CD4-positive, CD25-positive, alpha-beta regulatory T cell (primary cell): ENCODE measurements at places on chromosomes 7 and 10. TPM values are rescaled to one million over a fixed set of nuclear protein-coding genes. Genes with fewer than 3 reads are reported as not detected.

DNA sequence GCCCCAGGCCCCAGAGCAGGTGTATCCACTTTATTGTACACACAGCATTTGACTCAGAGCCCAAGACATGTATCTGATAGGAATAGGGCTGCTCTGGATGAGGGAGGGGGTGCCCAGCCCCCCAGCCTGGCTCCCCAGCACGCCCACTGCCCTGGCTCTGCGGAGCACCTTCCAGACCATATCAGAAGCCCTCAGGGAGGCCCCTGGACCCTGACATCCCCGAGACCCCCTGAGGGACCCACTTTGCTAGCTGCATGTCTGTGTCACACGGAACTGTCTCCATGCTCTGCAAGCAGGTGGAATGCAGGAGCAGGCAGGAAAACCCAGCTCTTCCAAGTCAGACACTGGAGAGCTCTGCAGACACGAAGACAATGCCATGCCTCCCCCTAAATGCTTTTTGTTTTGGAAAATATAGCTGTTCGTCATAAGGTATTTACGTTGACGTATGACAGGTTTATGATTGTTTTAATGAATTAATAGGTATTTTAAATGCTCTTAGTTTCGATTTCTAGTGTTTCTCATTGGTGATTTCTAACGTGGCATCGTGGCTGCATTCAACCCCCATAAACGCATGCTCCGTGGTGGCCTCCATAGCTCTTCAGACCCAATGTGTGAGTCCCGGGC is 92.8 kb upstream of the INSIG1 start:
- peaks cover 19% of the 10 kb centered on the region for H3K4me1 ChIP-seq
- H3K36me3 ChIP-seq = no peaks in the 10 kb centered on the region
- peak overlapping the region; percentile 93 for H3K27ac ChIP-seq
- DNase-seq = no peak
- peak overlapping the region; percentile 90 for H3K4me3 ChIP-seq

TMEM130 gene
- not detected for total RNA-seq

NUTM2B gene
- total RNA-seq = 2.4 TPM

NPSR1 gene
- not detected for total RNA-seq

DNA sequence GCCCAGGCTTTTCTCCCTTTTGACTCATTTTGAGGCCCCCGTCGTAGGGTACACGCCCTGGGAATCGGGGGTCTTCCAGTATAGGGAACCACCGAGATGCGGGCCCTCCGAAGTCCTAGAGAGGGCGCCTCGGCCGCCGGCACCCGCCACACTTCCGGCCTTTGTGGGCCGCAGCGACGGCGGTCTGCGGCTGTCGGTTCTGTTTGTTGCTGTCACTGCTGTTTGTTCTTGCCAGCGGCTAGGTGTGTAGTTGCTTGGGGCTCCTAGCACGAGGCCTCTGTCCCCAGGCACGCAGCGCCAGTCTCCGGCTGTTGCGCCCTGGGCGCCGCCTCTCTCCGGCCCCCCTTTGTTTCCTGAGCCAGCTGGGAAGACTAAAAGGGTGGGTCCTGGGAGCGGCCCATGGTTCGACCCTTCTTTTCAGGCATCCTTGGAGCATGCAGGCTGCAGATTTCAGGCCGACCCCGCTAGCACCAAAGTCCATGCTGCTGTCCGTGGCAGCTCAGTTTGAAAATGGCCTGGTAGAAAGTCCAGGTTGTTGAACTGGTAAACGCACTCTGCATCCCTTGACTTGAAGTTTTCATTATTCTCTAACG is 17.8 kb upstream of the ZKSCAN1 start:
- peak; percentile 71 for DNase-seq
- no peaks in the 10 kb centered on the region for H3K36me3 ChIP-seq
- H3K4me3 ChIP-seq = peak overlapping the region; percentile 38
- peak overlapping the region; percentile 47 for H3K27ac ChIP-seq

SEMA3C gene
- 1.2 TPM for total RNA-seq

MOGAT3 gene
- not detected for total RNA-seq

SLC39A12 gene
- total RNA-seq = not detected

GHRHR gene
- total RNA-seq = not detected

GRCh38 chr7:128131731-128132130 is 100.5 kb upstream of the LRRC4 start:
- no peak for DNase-seq
- H3K27me3 ChIP-seq = peaks cover 40% of the 10 kb centered on the region
- H3K27ac ChIP-seq = no peak overlapping the region
- H3K4me1 ChIP-seq = peaks cover 14% of the 10 kb centered on the region
- H3K4me3 ChIP-seq = no peak overlapping the region
- no peaks in the 10 kb centered on the region for H3K36me3 ChIP-seq

DNA sequence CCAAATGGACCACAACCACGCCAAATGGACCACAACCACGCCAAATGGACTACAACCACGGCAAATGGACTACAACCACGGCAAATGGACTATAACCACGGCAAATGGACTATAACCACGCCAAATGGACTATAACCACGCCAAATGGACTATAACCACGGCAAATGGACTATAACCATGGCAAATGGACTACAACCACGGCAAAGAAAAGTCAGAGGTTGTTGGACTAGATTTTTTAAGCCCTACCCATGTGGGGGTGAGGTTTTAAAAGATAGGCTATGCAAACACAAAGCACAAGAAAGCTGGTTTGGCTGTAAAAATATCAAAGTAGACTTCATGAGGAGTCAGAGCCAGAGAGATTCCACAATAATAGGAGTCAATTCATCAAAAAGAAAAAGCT is 55.8 kb downstream of the NCAPG2 start:
- H3K27ac ChIP-seq = no peak overlapping the region
- H3K4me3 ChIP-seq = no peak overlapping the region
- H3K36me3 ChIP-seq = peaks cover 8% of the 10 kb centered on the region
- DNase-seq = no peak

DNA sequence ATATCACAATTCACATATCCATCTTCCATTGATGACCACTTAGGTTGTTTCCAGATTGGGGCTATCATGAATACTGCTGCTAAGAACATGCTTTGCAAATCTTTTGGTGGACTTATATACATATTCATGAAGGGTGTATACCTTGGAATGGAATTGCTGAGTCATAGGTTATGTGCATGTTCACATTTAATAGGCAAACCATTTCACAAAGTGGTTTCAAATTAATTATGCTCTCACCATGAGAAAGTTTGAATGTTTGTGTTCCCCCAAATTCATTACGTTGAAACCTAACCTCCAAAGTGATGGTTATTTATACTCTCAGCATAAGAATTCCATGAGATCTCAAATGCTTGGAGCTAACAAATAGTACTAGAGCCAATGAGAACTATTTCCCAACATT is 86.4 kb downstream of the VPS41 start:
- H3K4me3 ChIP-seq = no peak overlapping the region
- no peaks in the 10 kb centered on the region for H3K4me1 ChIP-seq
- peaks cover 18% of the 10 kb centered on the region for H3K36me3 ChIP-seq
- DNase-seq = no peak

- no peaks in the 10 kb centered on the region for H3K27me3 ChIP-seq
- H3K36me3 ChIP-seq = peaks cover 16% of the 10 kb centered on the region
- peaks cover 29% of the 10 kb centered on the region for H3K4me1 ChIP-seq
Measured at GRCh38 chr10:26741368-26741767, 43.9 kb downstream of the PDSS1 start.

- no peak overlapping the region for H3K4me3 ChIP-seq
- H3K27me3 ChIP-seq = no peaks in the 10 kb centered on the region
- H3K4me1 ChIP-seq = peaks cover 20% of the 10 kb centered on the region
Measured at GRCh38 chr7:99440195-99440594, 1.5 kb downstream of the CPSF4 start.

DNA sequence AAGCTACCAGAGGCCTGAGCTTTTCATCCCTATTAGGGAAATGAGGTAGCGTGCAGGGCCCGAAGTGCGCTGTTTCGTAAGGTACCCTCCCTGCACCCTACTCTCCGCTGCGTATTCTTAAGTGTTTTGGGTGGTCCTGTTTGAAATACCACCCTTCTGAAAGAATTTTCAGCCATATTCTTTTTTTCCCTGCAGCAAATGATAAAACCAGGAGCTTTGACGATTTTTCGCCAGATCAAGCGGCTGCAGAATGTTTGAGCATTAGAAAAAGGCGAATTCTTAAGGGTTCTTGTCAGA is 1.2 kb downstream of the RSBN1L start:
- peak overlapping the region; percentile 88 for H3K27ac ChIP-seq
- DNase-seq = no peak
- peaks cover 8% of the 10 kb centered on the region for H3K36me3 ChIP-seq
- H3K4me1 ChIP-seq = peaks cover 61% of the 10 kb centered on the region
- no peaks in the 10 kb centered on the region for H3K27me3 ChIP-seq

GRCh38 chr7:20075992-20076820 is 141.0 kb downstream of the MACC1 start:
- DNase-seq = no peak
- no peaks in the 10 kb centered on the region for H3K27me3 ChIP-seq

DNA sequence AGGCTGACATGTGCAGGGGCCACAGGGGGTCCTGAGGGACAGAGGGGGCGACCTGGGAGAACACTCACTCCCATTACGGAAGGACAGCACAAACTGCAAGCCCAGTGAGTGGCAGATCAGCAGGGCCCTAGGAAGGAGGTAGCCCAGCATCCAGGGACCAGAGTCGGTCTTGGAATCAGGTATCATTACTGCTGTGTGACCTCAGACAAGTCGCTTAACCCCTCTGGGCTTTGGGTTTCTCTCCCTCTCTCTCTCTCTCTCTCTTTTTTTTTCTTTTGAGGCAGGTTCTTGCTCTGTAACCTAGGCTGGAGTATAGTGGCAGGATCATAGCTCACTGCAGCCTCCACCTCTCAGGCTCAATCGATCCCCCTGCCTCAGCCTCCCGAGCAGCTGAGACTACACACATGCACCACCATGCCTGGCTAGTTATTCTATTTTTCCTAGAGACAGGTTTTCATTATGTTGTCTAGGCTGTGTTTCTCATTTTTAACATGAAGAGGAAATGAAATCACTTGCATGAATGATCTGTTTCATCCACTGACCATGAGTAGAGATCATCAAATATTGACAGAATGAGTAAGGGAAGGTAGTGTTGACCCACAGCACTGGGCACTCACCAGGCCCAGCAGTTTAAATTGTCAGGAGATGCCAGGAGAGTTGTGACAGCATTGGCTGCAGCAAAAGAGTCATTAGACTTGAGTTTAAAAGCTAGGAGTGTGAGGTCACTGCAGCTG is 49.4 kb downstream of the BUB3 start:
- DNase-seq = no peak
- H3K36me3 ChIP-seq = peaks cover 6% of the 10 kb centered on the region
- H3K4me1 ChIP-seq = peaks cover 5% of the 10 kb centered on the region
- H3K27me3 ChIP-seq = no peaks in the 10 kb centered on the region
- no peak overlapping the region for H3K27ac ChIP-seq
- H3K4me3 ChIP-seq = no peak overlapping the region

- H3K4me1 ChIP-seq = no peaks in the 10 kb centered on the region
- H3K27ac ChIP-seq = no peak overlapping the region
- H3K36me3 ChIP-seq = no peaks in the 10 kb centered on the region
- DNase-seq = no peak
- no peaks in the 10 kb centered on the region for H3K27me3 ChIP-seq
- H3K4me3 ChIP-seq = no peak overlapping the region
Measured at GRCh38 chr10:64574371-64574770, 1053.2 kb downstream of the REEP3 start.

DNA sequence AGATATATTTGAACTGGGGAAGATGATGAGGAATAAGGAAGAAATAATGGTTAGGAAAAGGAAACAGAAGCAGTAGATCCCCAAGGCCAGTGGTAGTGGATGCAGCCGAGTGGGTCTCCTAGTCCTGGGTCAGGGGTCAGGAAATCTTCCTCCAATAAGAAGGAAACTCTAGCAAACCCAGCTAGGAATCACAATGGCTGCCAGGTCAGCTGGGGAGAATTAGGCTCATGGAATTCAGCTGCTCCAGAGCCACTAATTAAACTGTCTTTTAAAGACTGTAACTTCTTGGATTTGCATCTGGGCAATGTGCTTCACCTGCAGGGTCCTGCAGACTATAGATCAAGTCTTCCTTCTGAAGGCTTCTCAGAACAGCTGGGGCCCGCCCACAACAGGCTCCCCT is 644.4 kb downstream of the KCNMA1 start:
- H3K4me3 ChIP-seq = no peak overlapping the region
- no peaks in the 10 kb centered on the region for H3K36me3 ChIP-seq
- DNase-seq = no peak
- H3K4me1 ChIP-seq = no peaks in the 10 kb centered on the region
- H3K27ac ChIP-seq = no peak overlapping the region
- H3K27me3 ChIP-seq = no peaks in the 10 kb centered on the region

DNA sequence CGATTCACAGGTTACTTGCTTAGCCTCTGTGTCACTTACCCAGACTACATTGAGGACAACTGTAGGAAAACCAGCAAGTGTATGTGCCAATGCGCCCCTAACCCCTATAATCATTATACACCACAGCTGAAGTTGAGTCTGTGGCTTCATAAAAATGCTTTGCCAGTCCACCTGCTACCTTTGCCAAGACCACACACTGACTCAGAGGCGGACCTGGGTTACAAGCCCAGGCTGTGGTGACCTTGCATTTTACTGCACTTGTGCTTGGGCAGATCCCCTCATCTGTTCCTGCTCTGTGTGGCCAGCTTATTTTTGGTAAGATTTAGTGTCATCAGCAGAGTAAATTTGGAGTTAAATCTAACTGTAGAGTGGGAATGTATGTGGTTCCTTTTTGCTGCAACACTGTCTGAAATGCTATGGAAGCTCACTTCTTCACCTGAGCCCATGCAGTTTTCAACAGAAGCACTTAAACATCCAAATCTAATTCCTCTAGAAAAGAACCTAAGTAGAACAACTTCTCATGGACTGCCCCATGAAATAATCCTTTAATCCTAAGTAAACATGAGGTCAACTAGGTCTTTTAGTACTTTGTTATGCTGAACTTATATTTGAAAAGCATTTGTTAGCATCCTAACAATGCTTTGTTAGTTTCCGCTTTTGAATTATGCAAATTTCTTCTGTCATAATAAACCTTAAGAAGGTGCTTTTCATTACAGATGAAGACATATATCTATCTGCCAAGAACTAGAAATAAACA is 96.2 kb upstream of the AMPH start:
- peaks cover 41% of the 10 kb centered on the region for H3K36me3 ChIP-seq
- no peak overlapping the region for H3K27ac ChIP-seq
- DNase-seq = no peak
- H3K4me1 ChIP-seq = no peaks in the 10 kb centered on the region
- H3K27me3 ChIP-seq = no peaks in the 10 kb centered on the region

DNA sequence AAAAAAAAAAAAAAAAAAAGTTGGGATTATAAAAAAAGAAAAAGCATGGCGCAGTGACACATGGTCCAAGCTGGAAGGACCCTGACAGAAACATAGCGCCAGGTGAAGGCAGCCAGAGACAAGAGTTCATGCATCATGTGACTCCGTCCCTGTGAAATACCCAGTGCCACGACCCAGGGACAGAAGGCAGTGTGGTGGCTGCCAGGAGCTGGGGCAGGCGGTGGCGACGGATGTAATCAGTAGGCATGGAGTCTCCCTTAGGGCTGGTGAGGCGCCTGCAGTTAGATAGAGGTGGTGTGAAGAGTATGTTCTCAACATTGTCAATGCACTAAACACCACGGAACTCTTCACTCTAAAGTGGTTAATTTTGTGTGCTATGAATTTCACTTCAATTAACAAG is 43.9 kb downstream of the STK32C start:
- no peak overlapping the region for H3K27ac ChIP-seq
- DNase-seq = no peak

GRCh38 chr7:131648491-131648890 is 92.1 kb upstream of the PODXL start:
- H3K27ac ChIP-seq = no peak overlapping the region
- no peak for DNase-seq
- no peaks in the 10 kb centered on the region for H3K4me1 ChIP-seq
- no peaks in the 10 kb centered on the region for H3K36me3 ChIP-seq
- no peaks in the 10 kb centered on the region for H3K27me3 ChIP-seq
